ENCODE measurements at places on chromosomes 2 and 18. TPM values are rescaled to one million over a fixed set of nuclear protein-coding genes. Genes with fewer than 3 reads are reported as not detected.

- H3K4me1 ChIP-seq: peaks cover 9% of the 10 kb centered on the region
- no peak overlapping the region for H3K4me3 ChIP-seq
- no peak overlapping the region for H3K27ac ChIP-seq
- H3K27me3 ChIP-seq: no peaks in the 10 kb centered on the region
- no peaks in the 10 kb centered on the region for H3K36me3 ChIP-seq
- DNase-seq: no peak
Measured at GRCh38 chr2:217407362-217407761, 547.5 kb upstream of the TNP1 start.

DNA sequence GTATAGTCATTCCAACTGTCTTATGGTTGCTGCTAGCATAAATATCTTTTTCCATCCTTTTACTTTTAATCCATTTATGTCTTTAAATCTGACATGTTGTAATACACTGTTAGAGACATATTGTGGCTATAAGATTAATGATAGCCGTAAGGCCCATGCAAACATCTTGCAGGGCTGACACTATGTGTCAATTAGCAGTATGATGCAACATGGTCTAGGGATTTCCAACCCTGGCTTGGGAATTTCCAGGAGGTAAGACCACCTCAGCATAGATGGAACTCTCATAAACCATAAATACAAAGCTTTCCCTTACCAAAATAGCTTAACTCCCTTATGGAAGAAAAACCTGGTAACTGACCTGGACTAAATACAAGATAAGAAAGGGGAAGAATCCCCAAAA, 16.5 kb downstream of the SCLY start:
- no peak for DNase-seq
- no peaks in the 10 kb centered on the region for H3K27me3 ChIP-seq
- H3K36me3 ChIP-seq: peaks cover 4% of the 10 kb centered on the region
- no peaks in the 10 kb centered on the region for H3K4me1 ChIP-seq
- H3K4me3 ChIP-seq: no peak overlapping the region

Gene CTIF
- 113 TPM for total RNA-seq

Gene FAM117B
- total RNA-seq: 4.3 TPM

Gene TEKT4
- not detected for total RNA-seq

Gene CCL20
- total RNA-seq: 0.45 TPM

Gene FOSL2
- 260 TPM for total RNA-seq
